ENCODE measurements at places on chromosomes 7 and 10. TPM values are rescaled to one million over a fixed set of nuclear protein-coding genes. Genes with fewer than 3 reads are reported as not detected.

Gene CCDC136
- total RNA-seq = 9.8 TPM

Gene ST7
- 19.7 TPM for total RNA-seq

Gene CYTH3
- total RNA-seq = 23.1 TPM

Gene MGMT
- 19.8 TPM for total RNA-seq

Gene ANKRD26
- 2.9 TPM for total RNA-seq

Gene NANOS1
- total RNA-seq = 5.4 TPM

Gene SFTPA1
- not detected for total RNA-seq

Gene BAIAP2L1
- total RNA-seq = 30.5 TPM

Gene LRRC61
- total RNA-seq = 15.1 TPM

Gene CAV2
- total RNA-seq = 76.6 TPM

Gene TAS2R41
- not detected for total RNA-seq

Gene UNC5B
- 0.26 TPM for total RNA-seq

Gene SNX10
- 7.9 TPM for total RNA-seq

Gene GIMAP6
- 1.2 TPM for total RNA-seq

Gene FAM237B
- total RNA-seq = not detected

Gene DLX5
- 0.23 TPM for total RNA-seq

DNA sequence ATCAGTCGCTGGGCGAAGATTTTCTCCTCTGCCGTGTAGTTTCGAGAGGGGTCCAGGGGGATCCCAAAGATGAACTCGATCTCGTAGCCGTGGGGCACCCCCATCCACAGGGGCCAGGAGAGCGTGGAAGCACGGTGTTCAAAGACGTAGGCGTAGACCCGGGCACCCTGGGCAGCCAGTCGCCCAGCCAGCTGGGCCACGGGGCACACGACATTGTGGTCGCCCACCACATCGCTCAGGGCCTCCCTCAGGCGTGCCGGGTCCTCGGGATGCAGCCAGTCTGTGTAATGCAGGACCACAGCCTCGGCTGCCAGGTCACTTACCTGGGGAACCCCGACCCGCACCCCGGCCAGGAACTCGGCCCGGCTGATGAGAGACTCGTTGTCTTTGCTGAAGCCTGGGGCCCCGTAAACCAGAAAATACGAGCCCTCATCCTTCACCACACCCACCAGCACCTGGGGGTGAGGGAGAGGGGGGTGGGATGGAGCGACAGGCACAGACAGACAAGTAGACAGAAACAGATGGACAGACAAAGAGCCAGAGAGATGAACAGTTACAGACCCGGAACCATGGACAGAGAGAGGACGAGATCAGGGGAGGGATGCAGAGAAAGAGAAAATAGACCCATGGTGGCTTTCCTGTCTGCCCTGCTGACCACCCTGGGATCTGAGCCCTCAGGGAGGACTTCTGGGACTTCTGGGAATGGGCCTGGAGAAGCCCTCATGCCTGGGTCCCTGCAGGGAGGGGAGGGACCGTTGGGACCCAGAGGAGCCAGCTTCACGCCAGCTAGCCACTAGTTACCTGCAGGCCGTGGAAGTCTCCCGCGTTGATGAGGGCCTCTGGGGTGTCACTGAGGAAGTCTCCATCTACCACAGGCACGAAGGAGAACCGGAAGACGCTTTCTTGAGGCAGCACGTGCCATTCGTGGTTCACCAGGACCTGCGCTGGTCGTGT is 3.0 kb downstream of the ACHE start:
- DNase-seq = no peak

DNA sequence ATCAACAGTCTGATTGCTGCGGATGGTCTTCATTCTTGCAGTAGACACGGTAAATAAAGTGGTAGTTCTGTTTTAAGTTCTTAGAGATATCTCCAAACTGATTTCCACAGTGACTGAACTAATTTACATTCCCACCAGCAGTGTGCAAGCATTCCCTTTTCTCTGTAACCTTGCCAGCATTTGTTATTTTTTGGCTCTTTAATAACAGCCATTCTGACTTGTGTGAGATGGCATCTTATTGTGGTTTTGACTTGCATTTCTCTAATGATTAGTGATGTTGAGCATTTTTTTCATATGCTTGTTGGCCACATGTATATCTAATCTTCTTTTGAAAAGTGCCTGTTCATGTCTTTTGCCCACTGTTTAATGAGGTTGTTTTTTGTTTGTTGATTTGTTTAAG is 30.2 kb upstream of the CXCL12 start:
- DNase-seq = no peak

DNA sequence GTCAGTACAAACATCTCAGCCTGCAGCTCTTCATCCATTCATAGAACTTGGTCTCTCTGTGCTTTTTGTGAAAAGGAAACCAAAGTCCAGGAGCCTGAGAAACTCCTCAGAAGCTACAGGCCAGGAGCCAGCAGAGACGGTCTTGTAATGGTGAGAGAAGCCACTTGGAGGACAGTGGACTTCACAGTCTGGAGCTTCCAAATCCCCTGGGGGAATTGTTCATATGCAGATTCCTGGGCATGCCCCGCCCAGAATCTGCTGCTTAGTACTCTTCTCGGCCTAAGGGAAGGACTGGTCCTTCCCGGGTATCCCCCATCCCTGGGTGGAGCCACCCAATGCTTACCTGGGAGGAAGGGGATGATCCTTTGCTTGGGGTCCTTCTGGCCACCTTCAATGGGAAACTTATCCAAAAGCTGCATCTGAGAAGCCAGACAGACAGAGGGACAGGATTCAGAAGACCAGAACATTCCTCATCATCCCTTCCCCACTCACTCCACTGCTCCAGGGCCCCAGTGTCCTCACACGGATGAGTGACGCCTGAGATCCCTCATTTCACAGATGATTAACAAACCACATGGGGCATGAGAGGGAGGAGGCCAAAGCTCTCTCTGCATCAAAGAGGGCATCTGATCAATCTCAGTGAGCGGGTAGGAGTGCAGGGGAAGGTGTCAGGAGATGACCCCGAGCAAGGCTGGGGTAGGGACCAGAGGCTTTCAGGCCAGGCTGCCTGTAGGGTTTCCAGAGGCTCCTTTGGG is 88.4 kb downstream of the SH3PXD2A start:
- DNase-seq = no peak

DNA sequence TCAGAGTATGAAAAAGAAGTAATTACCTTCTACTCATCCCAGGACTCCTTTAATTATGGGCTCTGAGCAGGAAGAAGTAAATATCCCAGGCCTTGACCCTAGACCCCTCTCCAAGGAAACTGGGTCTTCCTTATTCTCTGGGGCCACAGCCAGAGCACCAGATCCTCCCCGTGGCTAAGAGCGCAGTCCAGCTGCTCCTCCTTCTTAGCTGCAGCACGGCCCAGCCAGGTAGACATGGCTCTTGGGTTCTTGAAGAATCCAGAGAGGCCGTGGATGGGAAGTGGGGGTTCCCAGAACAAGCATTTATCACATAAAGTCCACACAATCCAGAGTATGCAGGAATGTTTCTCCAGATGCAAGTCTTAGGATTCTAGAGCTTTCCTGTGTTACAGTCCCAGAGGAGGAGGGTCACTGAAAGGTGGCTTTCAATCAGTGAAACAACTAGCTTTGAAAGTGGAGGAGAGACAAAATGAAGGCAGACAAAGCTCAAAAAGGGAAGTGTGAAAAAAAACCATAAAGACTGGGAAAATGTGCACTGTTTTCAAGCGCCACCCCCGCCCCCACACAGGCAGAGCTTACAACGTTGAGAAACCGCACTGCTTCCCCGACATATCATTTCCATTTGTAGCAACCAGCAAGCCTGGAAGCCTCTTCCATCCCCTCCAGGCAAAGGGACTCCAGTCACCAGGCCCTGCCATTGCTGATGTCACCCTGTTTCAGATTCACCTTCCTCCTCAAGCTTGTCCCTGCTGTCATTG is 396.5 kb upstream of the MKI67 start:
- no peak for DNase-seq

DNA sequence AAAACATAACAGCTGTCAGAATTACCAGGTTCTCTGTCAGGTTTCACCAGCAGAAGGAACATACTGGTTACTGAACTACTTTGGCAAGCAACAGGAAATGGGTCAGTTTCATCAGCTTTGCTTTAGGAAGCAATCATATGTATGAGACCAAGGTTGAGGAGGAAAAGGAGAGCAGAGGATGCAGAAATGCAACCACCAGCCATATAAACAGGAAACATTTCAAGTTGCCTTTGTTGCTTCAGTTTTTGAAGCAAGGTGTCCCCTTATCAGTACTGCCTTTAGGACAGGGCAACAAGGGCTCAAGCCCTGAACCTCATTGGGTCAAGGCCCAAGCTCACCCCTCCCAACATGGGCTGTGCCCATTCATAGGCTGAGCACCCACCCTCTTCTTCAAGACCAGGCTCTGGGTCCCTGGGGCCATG is 10.2 kb downstream of the HIPK2 start:
- no peak for DNase-seq

- DNase-seq = no peak
Measured at GRCh38 chr10:60336901-60337630, 52.6 kb downstream of the ANK3 start.

- peak; percentile 78 for DNase-seq
Measured at GRCh38 chr7:135333200-135333599, 99.6 kb downstream of the STRA8 start.

- no peak for DNase-seq
Measured at GRCh38 chr7:155809947-155810769, 2.1 kb downstream of the SHH start.

GRCh38 chr10:104080762-104081161 is 4.9 kb downstream of the COL17A1 start:
- peak; percentile 38 for DNase-seq

DNA sequence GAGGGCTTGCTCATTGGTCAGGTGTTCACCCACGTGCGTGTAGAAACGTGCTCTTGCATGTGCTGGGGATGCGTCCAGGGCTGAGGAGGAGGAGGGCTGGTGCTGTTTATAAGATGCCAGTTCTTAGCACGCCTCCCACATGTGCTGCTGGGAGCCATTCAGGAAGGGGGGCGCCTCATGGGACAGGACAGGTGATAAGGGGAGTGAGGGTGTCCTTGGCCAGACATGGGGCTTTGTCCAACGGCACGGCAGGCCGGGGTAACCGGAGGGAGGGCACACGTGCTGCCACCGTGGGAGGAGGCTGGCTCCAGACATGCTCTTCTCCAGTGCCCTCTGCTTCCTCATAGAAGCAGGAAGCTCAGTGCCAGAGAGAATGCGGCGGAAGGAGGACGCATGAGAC is 150.0 kb downstream of the ZMYND11 start:
- no peak for DNase-seq

DNA sequence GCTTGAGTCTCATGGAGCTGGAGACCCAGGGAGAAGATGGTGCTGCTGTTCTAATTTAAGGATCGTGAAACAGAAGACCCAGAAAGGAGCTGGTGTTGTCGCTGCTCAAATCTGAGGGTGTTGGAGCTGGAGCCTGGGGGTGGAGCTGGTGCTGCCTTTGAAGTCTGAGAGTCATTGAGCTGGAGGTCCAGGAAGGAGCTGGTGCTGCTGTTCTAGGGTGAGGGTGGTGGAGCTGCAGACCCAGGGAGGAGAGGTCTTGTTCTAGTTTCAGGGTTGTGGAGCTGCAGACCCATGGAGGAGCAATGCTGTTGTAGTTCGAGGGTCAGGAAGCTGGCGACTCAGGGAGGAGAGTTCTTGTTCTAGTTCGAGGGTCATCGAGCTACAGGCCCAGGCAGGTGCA is 84.1 kb upstream of the ZNF479 start:
- no peak for DNase-seq

GRCh38 chr10:29838539-29838938 is 203.8 kb upstream of the SVIL start:
- DNase-seq = no peak

- DNase-seq = no peak
Measured at GRCh38 chr7:54869523-54869922, 110.5 kb upstream of the SEC61G start.

DNA sequence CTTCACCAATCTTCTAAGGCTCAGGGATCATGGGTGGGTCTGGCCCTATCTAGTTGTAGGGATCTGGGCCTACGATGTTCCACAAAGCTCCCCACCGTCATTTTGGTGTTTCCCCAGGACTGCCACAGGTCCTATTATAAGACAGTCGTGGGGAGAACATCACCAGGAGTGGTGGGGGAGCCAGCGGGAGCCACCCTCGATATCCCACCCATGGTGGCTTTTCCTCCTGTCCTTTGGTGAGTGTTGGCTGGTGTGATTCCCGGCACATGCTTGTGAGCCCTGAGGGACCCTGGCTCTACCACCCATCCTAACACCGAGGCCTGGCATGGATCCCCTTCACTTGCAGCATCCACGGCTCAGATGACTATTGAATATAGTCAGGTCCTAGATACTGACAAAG is 247.4 kb downstream of the ACTR3B start:
- no peak for DNase-seq

- DNase-seq = no peak
Measured at GRCh38 chr7:10707519-10707918, 266.2 kb upstream of the PHF14 start.

GRCh38 chr7:142321391-142321790 is 63.5 kb upstream of the PRSS58 start:
- no peak for DNase-seq

GRCh38 chr7:8119262-8119661 is 142.7 kb downstream of the ICA1 start:
- DNase-seq = no peak

GRCh38 chr7:133858311-133858710 is 268.8 kb upstream of the LRGUK start:
- DNase-seq = no peak

GRCh38 chr7:34282271-34282670 is 375.7 kb upstream of the NPSR1 start:
- no peak for DNase-seq

GRCh38 chr10:26881600-26882331 is 21.0 kb upstream of the ABI1 start:
- peak; percentile 67 for DNase-seq

- no peak for DNase-seq
Measured at GRCh38 chr7:150949564-150949963, 28.6 kb downstream of the KCNH2 start.
